ENCODE measurements at places on chromosomes 5 and 9.

DNA sequence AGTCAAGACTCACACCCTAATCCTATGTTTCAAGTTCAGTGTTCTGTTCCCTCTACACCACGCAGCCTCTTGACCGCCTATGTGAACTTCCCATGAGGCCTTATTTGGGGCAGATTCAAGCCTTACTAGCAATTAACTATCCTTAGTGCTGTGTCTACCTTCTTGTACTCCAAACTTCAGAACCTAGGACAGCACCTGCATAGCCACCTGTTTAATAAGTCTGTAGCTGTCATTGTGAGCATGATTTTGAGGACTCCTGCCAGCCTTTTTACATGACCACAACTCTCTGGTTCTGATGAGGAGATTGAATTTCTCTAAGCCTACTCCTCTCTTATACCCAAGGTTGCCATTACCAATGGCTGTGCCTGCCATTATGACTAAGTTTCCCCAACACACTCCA, 50.8 kb upstream of the PCSK1 start:
- no peak for DNase-seq

GRCh38 chr5:91652678-91653077, 269.6 kb upstream of the ARRDC3 start:
- DNase-seq, result no peak

DNA sequence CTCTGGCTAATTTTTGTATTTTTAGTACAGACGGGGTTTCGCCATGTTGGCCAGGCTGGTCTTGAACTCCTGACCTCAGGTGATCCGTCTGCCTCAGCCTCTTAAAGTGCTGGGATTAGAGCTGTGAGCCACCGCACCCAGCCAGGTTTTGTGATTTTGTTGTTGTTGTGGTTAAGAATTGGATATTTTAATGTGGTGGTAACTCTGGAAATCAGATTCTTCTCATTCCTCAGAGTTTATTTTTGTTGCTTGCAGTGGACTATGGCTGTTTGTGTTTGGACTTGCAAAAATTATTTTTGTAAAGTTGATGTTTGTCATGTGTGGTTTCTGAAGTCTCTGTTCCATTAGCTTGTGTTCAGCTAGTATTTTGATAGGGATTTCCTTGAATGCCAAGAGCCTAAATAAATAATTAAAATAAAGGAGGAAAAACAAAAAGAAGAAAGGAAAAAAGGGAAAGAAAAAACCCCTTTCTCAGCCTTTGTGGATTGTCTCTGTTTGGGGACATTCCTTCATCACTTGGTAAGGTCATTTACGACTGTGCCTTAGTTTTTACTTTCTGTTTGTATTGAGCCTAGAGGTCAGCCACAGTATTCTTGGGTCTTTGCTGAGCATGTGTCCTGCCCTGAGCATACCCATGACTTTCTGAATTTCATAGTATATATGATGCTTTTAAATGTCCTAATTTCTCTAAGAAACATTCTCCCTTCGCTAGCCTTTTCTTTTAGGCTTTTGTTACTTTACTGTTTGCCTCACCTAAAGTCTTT, 37.3 kb downstream of the PBX3 start:
- DNase-seq, result no peak

DNA sequence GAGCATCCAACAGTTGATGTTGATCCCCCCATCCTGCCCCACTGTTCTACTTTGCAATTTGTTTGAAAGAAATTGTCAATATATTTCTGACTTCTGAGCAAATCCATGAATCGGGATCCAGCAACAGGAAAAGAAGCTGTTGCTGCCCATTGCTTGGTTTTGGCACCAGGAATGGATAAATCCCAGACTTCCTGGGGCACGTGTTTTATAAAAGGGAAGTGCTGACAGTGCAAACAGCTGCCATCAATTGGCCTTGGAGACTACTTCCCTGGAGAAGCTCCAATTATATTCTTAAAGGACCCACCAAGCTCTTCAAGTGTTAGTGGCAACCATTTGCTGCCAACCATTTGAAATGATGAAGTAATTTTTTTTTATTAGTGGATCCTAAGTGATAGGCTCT, 13.7 kb downstream of the STK32A start:
- DNase-seq, result no peak

All from activated CD4-positive, alpha-beta T cell treated with anti-CD3 and anti-CD28 coated beads, Interleukin-2, amount 50 U/mL, for 4 hours (primary cell).